Inflammatory macrophage treated with lipopolysaccharide for 1 hour (primary cell): ENCODE measurements at places on chromosomes 7 and 10.

DNA sequence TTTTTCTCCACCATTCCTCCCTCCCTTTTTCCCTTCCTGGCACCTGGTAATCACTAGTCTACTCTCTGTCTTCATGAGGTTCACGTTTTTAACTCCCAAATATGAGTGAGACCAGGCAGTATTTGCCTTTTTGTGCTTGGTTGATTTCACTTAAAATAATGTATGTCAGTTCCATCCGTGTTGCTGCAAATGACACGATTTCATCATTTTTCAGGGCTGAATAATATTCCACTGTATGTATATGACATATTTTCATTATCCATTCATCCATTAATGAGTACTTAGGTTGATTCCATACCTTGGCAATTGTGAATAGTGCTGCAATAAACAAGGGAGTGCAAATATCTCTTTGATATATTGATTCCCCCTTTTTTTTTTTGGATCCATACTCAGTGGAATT lies 25.8 kb downstream of the GALNT17 start:
- DNase-seq: no peak

DNA sequence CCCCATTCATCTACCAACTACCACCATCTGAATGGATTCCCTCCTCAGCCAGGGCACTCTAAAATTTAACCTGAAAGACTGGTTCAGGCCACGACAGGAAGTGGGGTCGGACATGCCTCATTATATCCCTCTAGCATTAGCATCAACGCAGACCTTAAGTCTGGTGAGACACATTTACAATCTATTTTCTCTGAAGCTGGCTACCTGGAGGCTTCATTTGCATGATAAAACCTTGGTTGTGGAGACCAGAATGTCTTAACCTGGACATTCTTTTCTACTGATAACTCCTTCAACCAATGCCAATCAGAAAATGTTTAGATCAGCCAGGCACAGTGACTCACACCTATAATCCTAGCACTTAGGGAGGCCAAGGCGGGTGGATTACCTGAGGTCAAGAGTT lies 42.3 kb downstream of the SVOPL start:
- DNase-seq: no peak

- DNase-seq: no peak
Observed at GRCh38 chr7:127761196-127761595, 109.2 kb downstream of the SND1 start.

DNA sequence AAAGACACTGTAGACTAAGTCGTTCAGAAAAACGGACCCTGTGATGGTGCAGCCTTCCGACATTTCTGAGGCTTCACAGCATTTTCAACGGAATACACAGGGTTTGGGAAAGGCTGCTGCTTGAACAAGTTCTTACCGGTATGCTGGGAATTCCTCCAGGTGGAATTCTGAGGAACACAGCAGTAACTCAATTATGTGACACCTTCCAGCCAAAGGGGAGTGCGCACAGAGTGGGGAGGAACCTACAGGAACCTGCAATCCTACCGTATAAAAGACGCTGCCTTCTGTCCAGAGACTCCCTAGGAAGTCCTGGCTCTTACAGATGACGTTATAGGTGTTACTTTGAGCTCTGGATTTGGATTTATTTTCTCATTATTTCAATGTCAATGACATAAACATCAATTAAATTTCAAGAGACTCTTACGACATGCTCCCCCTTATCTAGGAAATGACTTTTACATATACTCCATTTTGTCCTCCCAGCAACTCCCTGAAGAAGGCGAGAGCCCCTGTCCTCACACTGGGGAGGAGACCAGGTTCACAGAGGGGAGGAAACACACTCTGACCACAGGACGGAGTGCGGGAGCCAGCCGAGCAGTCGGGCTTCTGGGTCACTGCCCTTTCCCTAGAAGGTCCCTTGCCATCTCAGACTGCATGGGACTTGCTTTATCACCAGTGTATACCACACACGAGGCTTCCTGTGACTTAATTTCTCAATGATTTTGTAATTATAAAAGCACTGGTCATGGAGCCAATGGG lies 27.9 kb downstream of the VIPR2 start:
- DNase-seq: no peak

GRCh38 chr10:104333728-104334373 lies 4.4 kb downstream of the ITPRIP start:
- no peak for DNase-seq

- no peak for DNase-seq
Observed at GRCh38 chr10:27692663-27693062, 53.0 kb downstream of the MKX start.

- DNase-seq: peak; percentile 79
Observed at GRCh38 chr10:4234661-4235060, 449.7 kb upstream of the KLF6 start.

DNA sequence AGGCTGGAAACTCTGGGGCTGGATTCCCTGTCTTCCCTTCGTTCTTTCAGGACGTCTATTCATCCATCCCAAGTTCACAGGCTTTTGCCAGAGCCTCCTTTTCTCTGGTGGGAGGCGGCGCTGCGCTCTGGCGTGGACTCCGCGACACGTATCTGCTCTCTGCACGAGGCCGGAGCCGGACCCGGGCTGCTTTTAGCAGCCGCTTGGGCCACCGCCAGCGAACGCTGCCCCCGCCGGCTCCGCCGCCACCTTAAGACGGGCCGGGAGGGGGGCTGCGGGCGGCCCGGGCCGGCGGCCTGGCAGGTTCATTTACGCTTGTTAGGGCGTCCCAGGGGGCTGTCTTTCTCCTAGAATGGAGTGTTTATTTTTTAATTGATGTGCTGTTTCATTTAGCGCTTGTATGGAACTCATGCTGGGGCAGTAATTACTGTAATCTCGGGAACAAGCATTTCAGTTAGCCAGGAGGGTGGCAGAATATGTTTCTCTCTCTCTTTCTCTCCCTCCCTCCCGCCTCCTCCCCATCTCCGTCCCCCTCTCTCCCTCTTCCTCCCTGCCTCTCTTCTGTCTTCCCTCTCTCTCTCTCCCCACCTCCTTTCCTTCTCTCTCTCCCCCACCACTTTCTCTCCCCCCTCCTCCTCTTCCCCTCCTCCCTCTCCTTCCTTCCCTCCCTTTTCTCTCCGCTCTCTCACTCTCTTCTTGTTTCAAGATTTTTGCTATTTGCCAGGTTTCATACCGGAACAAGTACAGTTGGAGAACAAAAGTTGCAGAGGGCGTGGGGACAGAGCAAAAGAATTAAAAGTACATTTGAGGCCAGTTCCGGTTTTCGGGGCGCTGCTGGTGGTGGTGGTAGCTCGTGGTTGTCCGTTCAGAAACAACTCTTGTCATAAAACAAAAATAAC lies 1.3 kb upstream of the FZD8 start:
- DNase-seq: peak; percentile 7

- DNase-seq: no peak
Observed at GRCh38 chr10:8073691-8074416, 19.4 kb downstream of the GATA3 start.

GRCh38 chr10:29202386-29202940 lies 86.4 kb upstream of the LYZL1 start:
- DNase-seq: no peak

GRCh38 chr10:22319980-22320558 lies 830 bp upstream of the BMI1 start:
- DNase-seq: no peak

- no peak for DNase-seq
Observed at GRCh38 chr7:65268782-65269149, 104.9 kb upstream of the ZNF92 start.

DNA sequence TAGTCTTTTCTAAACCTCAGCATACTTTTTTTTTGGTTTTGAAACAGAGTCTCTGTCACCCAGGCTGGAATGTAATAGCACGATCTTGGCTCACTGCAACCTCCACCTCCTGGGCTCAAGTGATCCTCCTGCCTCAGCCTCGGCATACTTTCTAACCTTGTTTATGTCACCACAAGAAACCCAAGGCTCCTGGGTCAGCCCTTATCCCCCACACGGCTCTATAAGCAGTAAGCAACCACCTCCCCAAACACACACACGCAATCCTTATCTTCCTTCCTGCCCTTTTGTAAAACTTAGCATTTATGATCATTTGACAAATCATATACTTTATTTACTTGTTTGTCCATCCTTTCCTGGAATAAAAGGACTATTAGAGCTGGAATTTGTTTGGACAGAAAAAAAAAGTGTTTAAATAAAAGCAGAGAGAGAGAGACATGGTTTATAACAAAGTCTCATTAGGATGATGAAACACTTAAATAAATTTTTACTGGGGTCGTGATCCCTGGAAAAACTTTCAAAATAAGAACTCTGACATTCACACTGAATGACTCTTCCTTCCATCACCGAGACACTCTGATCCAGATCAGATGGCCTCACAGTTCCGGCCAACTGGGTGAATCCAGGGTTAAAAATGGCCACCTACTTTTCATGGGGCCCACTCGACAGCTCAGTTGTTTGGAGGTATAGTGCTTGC lies 72.7 kb upstream of the PIK3CG start:
- no peak for DNase-seq

DNA sequence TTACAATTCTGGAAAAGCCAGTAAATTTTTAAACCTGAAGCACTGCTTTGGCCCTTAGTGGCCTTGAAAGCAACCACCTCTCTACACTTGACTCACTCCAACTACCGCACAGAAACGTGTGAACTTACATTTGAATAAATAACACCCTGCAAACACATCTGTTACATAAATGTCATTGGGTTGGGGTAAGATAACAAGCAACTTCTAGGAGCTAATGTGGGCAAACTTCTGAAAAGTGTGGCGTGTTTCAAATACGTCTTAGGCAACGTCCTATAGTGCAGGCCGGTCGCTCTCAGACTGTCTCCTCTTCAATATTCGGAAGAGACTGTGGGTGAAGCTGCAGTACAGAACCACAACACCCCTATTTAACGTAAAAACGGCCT lies 474 bp downstream of the ORC5 start:
- DNase-seq: peak; percentile 16
